Fibroblast of the aortic adventitia (primary cell): ENCODE measurements at places on chromosomes 7 and 10. TPM values are rescaled to one million over a fixed set of nuclear protein-coding genes. Genes with fewer than 3 reads are reported as not detected.
A peak's percentile ranks its signal among the peaks of the same experiment; 100 is the strongest.

DNA sequence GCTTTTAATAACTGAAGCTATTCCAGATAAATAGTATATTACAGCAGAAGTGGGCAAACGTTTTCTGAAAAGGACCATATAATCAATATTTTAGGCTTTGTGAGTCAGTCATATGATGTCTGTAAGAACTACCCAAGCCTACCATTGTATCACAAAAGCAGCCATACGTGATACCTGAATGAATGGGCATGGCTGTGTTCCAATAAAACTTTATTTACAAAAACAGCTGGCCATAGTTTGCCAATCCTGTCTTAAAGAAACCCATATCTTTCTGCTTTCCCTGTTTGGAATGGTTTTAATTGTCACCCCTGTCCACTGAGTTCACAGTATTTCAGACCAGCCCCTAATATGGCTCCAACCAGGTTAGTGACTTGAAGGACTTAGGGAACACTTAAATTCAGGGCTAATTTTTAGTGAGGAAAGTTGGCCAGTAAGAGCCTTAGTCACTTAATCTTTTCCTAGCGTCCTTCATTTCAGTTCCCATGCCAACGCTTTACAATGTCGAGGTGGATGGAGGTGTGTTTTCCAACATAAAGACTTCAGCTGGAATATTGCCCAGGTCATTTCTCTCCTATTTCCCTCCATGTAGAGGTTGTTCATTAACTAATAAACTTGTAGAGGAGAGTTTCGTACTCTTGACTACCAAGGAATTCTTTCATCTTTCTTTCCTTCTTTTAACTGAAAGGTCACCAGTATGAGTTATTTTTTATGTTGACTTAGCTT is 184.5 kb downstream of the TRIL start:
- no peak for DNase-seq

GRCh38 chr10:74189999-74190421 is 39.0 kb downstream of the ADK start:
- peak; percentile 90 for DNase-seq

Gene AGBL3
- total RNA-seq = 0.41 and 2.9 TPM in 2 replicates

DNA sequence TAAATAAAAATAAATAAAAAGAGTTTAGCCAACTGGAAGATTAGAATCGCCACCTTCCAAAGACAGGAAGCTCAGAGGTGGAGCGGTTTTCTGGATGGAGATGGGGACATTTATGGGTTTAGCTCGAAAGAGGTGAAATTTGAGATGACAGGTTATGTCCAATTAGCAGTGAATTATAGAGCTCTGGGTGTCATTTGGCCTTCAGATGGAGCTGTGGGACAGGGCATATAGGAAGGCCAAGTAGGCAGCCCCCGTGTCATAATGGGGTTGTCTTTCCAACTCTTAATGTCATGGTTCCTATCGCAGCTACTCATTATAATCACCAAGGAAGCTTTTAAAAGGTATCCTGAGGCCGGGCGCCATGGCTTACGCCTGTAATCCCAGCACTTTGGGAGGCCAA is 21.0 kb upstream of the EEPD1 start:
- DNase-seq = no peak

Gene DOCK1
- 69.7 and 75.2 TPM in 2 replicates for total RNA-seq

Gene CRPPA
- 2.5 and 3.2 TPM in 2 replicates for total RNA-seq
